ENCODE measurements at places on chromosomes 2 and 18.

DNA sequence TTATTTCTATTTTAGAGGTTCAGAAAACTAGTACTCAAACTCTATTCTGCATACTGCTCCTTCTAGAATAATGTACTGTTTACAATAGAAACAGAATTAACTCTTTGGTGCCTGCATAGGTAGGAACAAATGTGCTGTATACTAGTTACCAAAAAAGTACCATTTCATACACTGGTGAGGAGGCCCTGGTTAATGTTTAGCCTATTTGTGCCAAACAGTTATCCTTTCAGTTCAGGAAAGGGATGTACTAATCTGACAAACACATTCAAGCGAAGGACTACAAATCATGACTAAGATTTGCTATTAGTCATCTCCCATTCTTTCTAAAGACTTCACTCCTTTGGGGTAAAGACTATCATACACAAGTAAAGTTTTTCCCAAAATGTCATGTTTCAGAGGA lies 47.4 kb downstream of the EXOC6B start:
- DNase-seq: no peak

GRCh38 chr2:74522516-74522915 lies 3.5 kb downstream of the DQX1 start:
- no peak for DNase-seq

DNA sequence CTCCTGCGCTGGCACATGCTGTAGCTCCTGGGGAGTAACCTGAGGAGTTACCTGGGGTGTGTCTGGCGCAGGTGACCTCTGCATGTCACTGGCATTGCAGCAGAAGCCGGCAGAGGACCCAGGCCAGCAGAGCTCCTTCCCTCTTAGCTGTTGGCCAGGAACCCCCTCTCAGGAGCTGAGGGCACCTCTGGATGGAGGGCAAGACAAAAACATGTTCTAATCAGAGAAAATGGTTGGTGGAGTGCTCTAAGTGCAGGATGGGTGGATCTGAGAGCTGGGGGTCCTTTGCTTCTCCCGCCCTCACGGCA lies 44.9 kb upstream of the SNTG2 start:
- DNase-seq: no peak

- DNase-seq: no peak
Observed at GRCh38 chr2:122096761-122097160, 341.3 kb downstream of the TSN start.

DNA sequence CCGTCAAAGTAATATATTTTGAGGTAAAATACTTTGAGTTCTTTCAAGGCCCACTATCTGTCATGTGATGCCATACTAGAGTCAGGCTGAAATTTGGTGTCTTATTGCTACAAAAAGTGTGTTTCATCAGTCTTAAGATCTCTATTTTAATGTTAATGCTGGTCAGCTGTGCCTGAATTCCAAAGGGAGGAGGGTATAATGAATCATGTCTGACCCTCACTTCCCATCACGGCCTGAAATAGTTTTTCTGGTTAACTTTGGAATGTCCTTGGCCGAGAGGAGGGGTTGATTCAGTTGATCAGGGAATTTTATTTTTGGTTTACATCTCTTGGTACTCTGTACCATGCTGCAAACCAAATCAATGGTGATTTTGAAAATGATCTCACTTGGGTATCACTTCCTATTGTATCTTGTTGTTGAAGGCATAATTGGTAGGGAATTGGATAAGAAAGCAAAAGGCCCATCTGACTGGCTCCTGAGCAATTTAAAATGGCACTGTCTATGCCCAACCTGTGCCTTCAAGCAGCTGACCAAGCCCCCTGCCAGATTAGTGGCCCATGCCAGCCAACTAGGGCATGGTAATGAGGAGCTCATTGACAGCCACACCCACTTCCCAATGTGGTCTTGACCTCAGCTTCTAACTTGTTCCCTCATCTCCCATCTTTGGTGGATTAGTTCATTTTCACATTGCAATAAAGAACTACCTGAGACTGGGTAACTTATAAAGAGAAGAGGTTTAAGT lies 6.1 kb upstream of the SLC35F5 start:
- no peak for DNase-seq

DNA sequence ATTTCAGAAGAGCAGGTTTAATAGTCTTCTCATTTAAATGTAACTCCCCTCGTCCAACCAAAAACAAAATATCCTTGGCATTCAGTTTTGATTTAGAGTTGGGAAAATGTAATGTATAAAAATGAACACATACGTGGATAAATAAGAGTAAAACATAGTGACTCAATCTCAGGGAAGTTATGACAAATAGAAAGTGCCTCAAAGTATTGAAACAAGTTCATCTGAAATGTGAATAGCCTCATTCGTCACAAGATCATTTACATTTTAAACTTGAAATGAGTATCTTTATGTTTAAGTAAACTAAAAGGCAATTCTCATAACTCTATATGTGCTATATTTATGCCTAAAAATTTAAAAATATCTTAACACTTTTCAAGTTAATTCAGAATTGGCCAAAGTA lies 122.2 kb upstream of the SMAD7 start:
- no peak for DNase-seq

DNA sequence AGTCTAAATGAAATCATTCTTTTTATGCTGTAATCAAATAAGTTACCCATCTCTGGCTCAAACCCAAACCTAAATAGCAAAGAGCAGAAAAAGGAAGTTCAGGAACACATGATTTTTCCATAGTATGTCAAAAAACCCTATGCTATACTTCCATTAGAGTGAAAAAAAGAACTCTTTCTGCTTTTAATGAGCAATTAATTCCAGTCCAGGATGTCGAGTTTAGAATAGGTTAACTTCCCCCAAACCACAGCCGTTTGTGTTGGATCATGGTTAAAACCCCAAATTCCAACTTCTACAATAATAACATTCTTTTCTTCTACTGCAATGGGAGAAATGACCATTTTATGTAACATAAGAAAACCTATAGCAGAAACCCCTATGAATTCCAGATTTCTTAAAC lies 171.1 kb upstream of the NRP2 start:
- no peak for DNase-seq

DNA sequence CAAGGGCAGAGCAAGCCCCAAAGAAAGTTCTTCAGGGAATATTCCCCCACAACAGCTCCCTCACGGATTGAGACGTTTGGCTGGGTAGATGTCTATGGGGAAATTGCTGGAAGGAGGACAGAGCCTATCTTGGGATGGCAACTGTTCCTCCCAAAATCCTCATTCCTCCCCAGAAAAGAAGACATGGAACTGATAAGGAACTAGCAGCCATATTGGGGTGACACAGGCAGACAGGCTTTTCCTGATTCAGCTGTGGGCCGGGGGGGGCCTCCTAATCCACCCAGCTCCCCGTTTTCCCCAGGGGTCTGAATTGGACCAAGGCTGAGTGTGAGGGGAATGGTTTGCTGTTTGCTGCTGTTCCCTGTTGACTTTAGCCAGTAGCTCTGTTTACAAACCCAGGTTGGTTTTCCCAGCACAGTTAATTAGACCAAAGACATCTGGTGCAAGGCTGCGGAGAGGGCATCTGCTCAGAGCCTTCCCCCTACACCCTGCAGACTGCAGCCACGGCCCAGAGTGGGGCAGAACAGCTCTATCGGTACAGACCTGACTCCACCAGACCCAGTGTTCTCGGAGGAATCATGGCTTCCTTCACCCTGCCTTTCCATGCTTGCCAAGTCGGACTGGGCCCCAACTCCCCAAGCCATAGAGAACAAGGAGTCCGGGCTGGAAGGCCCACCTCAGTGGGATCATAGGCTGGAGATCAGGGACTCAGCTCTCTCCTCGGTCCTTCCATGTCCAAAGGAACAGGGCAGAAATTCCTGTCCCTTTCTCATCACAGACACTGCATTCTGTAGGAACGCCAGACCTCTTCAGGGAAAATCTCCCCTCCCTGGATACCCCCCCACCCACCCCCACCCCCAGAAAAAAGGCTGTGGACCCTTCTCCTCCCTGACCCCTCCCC lies 1.7 kb upstream of the PKDCC start:
- DNase-seq: peak; percentile 53

GRCh38 chr2:156580501-156580900 lies 144.3 kb downstream of the GPD2 start:
- no peak for DNase-seq

DNA sequence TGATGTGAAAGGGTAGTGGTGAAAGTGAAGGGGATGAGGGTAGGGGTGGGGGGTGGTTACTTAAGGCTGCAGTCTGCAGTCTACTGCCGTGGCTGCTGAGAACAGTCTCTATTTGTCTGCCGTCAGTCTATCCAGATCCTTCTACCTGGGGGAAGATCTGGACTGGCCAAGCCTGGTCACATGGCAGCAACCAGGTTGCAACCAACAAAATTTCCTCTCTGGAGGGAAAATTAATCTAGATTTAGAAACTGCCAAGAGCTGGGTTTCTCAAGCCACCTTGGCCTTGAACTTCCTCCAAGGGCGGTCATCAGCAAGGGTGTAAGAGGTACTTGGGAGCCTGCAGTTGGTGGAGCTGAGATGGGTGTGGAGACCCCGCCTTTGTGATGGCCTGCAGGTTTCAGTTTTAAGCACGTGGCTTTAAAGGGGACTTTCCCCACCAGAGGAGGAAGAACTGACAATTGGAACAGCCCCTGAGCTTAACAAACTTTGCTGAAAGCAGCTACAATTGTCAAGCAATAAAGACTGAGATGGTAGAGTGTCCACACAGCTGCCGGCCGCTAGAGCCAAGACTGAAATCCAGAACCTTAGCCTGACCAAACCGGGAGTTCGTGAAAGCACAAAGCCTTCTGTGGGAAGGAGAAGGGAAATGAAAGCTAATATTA lies 31.4 kb upstream of the KCMF1 start:
- no peak for DNase-seq

GRCh38 chr2:188068093-188068492 lies 223.6 kb upstream of the GULP1 start:
- DNase-seq: no peak

DNA sequence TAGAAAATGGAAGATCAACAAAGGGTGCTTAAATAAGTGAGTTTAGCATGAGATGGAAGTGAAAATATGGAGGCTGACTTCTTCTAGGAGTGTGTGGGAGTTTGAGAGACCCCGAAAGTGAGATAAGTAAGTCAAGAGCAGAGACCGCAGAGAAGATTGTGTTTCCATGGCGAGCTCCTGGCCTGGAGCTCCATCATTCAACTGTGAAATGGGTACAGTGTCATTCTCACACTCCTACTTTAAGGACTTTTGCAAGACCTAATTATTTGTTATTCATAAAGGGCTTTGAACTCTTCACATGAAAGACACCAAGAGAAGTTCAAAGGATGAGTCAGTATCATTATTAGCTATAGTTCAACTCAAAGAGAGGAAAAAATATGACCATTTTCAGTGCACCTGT lies 134.2 kb upstream of the PIK3C3 start:
- DNase-seq: no peak

- no peak for DNase-seq
Observed at GRCh38 chr2:11480859-11481258, 14.9 kb upstream of the E2F6 start.

- DNase-seq: no peak
Observed at GRCh38 chr2:159850789-159851188, 52.8 kb upstream of the CD302 start.

GRCh38 chr2:232367016-232367415 lies 11.5 kb upstream of the ALPP start:
- DNase-seq: no peak

DNA sequence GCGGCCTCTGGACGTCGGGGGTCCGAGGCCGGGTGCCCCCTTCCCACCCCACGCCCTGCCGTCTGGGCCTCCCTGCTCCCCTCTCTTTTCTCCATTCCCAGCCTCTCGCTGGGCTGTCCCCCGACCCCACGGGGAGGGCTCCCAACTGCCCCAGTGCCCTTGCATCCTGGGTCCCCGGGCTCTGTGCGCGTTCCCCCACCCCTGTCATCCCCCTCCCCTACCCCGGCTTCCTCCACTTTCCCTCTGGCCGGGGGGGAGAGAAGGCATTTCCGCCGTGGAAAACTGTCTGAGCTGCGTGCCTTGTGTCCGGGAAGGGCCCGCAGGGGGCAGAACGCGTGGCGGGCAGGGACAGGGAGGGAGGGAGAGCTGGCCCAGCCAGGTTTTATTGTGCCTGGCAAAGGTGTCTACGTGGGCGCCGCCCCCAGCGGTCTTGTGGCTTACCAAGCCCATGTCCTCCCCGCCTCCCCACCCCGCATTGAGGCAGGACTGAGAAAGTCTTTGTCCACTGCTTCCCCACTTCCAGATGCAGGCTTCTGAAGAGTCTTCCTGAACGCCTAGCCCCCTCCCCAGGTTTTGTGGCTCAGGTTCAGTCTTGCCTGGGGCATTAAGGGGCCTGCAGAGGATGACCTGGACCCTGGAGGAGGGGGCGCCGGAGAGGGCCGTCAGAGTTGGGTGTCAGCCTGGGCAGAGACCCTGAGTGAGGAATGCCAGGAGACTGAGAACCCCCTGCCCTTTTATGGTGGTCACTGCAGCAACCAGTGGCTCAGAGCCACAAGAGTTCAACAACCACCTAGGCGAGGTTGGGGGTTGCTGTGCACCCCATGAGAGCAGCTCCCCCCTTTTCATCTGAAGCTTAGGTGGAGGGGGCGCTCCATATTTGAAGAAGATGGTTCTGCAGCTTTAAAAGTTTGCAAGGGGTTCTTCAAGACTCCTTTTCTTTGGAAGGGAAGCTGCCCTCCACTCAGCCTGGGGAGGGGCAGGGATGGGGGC lies 1.3 kb downstream of the ITM2C start:
- no peak for DNase-seq

- DNase-seq: no peak
Observed at GRCh38 chr2:121372721-121373353, 87.8 kb upstream of the TFCP2L1 start.

GRCh38 chr2:167703441-167703840 lies 544.0 kb downstream of the STK39 start:
- DNase-seq: no peak

DNA sequence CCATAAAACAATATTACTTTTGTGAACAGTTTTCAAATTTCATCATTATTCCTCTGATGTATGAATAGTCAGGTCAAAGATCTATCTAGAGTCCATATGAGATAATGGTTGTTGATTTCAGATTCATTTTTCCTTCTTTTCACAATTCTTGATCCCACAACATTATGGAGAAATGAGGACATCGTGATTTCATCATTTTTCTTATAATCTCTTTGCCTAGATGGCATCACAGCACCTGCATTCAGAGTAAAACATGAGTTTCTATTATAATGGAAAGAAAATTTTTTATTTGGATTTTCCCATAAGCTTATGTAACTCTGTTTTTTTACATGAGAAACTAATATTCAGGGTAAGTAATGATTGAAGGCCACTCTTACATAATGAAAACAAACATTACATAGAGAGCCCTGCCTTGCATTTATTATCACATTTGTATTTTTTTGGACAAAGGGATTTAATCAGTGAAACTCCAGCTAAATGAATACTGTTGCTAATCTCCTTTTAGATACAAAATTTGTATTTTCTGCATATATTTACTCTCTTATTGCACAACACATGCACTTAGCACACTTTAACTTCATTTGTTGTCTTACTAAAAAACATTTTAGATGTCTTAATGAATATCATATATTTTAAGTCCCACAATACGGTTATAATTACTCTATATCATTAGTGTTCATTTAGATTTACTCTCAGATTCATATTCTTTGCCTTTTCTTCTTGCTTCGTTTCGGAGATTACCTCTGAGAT lies 188.4 kb upstream of the KYNU start:
- no peak for DNase-seq

DNA sequence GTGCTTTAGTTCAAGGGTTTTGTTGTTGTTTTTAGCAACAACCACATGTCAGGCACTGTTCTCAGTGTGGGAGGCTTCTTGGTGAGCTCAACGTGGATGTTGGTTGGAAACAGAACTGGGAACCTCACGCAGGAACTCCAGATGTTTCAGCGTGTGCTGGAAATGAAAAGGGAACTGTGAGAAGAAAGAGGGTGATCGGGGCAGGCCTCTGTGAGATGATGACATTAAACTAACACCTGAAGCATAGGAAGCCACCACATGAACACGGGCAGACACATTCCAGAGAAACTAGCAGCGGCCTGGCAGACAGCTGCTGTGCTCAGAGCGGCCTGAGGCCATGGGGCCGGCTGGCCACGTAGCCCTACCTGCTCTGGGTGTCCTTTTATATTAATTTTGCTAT lies 66.4 kb downstream of the COA5 start:
- DNase-seq: no peak

Data from NCI-H748 treated with DMSO at 0.1 percent for 48 hours (cell line).